ENCODE measurements at places on chromosomes 7 and 10.
A peak's percentile ranks its signal among the peaks of the same experiment; 100 is the strongest.

DNA sequence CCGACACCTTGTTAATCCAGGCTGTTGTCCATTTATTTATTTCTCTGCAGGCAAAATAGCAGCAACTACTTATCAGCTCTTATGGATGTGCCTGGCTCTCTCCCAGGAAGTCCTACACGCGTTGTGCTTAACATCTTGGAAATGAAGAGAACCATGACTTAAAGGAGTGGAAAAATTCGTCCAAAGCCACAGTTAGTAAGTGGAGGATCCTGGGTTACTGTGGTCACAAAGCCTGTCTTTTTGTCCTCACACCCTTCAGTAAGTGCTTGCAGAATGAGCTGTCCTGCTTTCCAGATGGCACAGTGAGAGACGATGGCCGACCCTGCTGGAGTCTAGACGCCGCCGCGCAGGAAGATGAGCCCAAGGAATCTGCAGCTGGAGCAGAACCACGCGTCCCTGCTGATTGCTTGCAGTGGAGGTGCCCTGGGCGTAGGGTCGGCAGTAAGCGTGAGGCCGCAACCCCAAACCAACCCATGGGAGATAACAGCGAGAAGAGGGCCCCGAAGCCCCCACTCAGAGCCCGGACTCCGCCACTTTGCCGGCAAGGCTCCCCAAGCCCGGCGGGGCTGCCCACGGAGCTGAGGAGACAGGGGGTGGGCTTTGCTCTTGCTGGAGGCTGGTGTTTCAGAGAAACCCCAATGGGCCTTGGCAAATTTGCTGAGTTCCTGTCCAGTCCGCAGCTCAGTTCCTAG lies 178.6 kb downstream of the CXCL12 start:
- no peak for DNase-seq

DNA sequence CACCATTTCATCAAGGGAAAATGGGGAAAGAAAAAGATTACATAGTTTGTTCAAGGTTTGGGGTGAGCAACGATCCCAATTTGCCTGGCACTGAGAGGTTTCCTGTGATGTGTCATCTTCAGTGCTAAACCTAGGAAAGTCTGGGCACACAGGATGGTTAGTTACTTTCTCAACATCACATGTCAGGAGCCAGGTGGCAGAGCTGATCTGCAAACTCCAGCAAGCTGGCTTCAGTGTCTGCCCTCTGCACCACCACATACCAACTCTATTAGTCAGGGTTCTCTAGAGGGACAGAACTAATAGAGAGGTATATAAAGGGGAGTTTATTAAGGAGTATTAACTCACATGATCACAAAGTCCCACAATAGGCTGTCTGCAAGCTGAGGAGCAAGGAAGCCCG lies 11.3 kb downstream of the ADAM12 start:
- DNase-seq: peak; percentile 29

- no peak for DNase-seq
Measured at GRCh38 chr7:142808802-142809583, 38.2 kb downstream of the PRSS2 start.

DNA sequence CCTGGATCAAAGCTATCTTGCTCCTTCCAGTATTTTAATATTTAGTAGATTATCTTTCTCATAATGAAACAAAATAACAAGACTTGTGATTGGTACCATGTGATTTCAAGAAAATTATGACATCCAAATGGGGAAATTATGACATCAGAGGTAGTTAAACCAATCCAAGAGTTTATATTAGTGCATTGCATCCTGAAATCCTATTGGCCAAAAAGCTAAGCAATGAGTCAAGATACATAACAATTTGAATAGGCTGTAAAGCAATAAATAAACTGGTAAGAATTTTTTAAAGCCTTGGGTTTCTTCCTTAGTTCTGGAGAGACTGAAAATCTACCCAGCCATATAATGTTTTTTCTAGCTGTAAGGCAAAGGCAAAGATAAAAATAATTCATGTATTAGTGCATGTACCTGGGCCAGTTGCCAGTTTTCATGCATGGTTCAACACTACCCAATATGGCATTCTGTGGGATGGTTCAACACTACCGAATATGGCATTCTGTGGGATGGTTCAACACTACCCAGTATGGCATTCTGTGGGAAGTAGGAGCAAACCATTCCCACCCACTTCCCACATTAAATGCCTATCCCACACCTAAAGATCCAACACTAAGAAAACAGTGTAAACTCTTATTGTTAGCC lies at the start of gene RNF148:
Gene RNF148 (minus strand): TSS at position 51 of the 639 bp plus-strand sequence. CDS start 172 bp downstream, outside the sequence.
- peak; percentile 41 for DNase-seq

DNA sequence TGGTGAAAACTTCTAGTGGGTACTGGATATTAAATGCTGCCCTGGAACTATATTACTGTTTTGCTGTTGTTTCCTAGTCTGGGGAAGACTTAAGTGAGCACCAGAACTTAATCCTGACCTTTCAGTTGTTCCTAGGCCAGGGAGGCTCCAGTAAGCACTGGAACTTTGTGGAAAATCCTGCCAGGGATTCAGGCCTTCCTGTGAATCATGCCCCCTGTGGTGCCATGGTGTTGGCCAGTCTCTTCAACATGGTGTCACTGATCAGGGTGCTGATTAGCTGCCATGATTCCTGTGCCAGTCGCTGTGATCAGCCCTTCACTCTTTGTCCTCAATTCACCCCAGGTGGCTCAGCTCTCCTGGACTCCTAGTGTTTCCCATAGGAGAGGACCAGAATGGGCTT lies 8.5 kb upstream of the AOAH start:
- no peak for DNase-seq

- DNase-seq: no peak
Measured at GRCh38 chr10:122659651-122660050, 40.0 kb downstream of the C10orf120 start.

DNA sequence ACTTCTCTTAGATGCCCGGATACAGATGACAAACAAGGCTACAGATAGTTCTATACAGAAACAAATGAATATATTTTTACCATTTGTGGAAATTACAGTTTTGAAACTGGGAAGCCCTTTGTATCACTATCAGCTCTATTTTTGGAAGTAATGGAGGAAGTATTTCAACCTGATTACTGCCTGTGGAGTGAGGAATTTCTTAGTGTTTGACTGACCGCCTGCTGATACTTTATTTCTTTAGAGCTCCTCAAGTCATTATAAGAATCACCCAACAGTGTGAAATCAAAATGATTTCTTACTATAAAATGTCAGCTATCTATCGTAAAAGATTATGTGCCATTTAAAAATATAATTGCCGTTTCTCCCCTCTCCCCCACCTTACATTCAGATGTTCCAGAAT lies 290.9 kb downstream of the SDK1 start:
- DNase-seq: no peak

- DNase-seq: no peak
Measured at GRCh38 chr10:131068760-131069159, 242.8 kb downstream of the TCERG1L start.

DNA sequence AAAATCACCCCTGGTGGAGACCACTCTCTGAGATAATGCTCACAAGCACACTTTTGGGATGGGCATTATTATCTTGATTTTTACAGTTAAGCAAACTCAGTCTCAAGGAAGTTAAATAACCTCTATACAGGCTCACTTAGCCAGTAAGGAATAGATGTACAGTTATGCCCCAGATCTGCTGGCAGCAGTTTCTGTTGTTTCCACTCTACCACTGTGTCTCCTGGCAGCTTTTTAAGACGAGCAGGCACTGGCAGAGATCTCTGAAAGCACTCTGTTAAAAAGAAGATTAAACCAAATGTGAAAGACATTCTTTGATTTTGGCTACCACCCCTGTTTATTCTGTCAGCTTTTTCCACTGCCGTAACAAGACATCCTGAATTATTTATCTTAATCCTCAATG lies 73.2 kb downstream of the SRI start:
- no peak for DNase-seq

DNA sequence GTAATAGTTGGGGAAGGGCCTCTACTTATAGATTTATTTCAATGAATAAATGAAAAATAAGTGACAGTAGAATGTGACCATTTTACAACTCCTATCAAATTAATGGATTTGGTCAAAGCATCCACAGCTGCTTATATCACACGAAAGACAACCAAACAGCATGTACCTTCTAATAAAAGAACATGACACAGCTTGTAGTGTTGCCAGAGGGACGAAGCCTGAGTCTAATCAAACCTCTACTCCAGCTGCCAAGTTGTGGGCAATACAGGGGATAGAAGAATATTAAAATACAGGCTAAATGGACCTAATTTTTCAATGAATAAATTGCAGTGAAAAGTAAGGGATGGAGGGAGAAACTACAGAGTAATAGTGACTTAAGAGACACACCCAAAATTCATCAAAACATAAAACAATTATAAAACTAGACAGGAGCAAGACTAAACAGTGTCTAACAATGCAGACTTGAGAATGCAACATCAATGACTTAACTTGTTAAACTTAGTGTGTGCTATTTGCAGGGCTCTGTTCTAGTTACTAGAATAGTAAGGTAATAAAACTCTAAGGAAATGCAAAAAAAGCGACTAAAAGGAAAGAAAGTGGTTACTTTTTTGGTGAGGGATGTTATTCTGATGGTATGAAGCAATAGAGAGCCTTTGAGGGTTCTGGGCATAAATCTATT lies 853.8 kb downstream of the GRM8 start:
- no peak for DNase-seq

GRCh38 chr7:45697576-45698136 lies 123.5 kb downstream of the ADCY1 start:
- DNase-seq: no peak

DNA sequence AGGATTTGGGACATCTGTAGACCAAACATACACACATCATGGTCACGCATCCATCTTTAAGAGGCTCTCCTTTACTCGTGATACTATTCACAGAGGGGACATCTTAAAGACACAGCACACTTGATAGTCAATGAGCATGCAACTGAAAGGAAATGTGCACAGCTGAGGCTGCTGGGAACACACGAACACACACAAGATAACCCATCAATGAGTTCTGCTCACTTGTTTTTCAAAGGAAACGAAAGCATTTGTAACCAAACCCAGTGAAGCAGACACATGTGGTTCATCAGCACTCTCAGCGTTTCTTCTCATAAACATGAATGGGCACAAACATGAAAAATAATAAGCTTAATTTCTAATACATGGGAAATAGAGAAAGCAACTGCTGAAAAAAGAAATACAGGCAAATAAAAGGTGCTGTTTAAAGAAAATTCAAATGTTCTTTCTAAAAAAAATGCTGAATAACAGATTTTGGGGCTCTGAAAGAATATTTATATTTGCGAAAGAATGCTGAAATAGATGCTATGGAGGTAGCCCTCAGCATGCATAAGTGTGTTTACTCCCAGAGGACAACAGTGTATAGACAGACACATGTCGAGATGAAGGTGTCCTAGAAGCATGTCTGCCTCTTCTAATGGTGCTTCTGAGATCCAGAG lies 59.7 kb upstream of the LAMB4 start:
- no peak for DNase-seq

GRCh38 chr7:126483972-126484371 lies 768.8 kb downstream of the GRM8 start:
- no peak for DNase-seq

GRCh38 chr10:6813306-6813705 lies 233.2 kb upstream of the PRKCQ start:
- DNase-seq: no peak

GRCh38 chr10:43255634-43256431 lies 11.0 kb downstream of the RASGEF1A start:
- DNase-seq: peak; percentile 33

DNA sequence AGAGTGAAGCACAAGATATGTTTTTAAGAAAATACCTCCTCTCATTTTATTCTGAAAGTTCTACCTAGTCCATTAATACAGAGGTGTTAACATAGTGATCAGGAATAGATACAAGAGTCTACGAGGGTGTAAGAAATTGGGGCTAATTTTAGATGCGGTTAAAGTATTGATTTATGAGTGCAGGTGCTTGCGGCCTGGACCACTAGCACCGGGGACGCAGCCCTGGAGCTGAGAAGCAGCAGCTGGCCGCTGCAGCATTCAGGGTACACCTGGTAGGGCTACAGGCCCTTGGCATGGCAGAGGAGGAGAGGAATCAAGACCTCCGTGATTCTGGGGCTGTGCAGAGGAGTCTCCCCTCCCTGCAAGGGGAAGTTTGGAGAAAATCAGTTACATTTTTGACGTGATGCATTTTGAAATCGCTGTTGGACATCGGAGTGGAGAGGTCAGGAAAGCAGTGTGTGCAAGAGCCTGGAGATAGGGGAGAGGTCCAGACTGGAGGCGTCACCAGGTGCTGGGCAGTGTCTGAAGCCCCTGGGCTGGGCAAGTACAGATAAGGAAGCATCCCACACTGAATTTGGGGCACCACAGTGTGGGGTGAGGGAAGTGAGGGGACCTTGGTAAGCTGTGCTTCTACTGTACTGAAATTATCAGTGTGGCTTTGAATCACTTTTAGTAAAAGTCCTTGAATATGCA lies 112.3 kb downstream of the VWC2 start:
- no peak for DNase-seq

GRCh38 chr7:107995184-107996071 lies 7.5 kb downstream of the LAMB1 start:
- DNase-seq: peak; percentile 80

DNA sequence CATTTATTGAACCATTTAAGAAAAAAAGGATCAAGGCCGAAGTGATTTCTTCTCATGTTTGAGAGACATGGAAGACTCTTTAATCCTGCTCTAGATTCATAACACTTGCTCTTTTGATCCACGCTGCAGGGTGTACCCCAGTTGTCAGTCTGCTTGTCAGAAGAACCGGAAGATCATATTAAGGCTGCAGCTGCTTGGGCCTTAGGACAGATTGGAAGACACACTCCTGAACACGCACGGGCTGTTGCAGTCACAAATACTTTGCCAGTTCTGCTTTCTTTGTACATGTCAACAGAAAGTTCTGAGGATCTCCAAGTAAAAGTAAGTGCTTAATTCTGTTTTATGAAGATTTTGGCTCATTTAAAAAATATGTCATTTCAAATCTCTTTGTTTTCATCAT lies 46.3 kb downstream of the SPAG6 start:
- DNase-seq: no peak

- peak; percentile 14 for DNase-seq
Measured at GRCh38 chr7:51069411-51070083, 247.1 kb downstream of the COBL start.

- peak; percentile 70 for DNase-seq
Measured at GRCh38 chr10:129048513-129048912, 418.5 kb upstream of the MGMT start.

- DNase-seq: no peak
Measured at GRCh38 chr7:10315881-10316280, 657.8 kb upstream of the PHF14 start.

DNA sequence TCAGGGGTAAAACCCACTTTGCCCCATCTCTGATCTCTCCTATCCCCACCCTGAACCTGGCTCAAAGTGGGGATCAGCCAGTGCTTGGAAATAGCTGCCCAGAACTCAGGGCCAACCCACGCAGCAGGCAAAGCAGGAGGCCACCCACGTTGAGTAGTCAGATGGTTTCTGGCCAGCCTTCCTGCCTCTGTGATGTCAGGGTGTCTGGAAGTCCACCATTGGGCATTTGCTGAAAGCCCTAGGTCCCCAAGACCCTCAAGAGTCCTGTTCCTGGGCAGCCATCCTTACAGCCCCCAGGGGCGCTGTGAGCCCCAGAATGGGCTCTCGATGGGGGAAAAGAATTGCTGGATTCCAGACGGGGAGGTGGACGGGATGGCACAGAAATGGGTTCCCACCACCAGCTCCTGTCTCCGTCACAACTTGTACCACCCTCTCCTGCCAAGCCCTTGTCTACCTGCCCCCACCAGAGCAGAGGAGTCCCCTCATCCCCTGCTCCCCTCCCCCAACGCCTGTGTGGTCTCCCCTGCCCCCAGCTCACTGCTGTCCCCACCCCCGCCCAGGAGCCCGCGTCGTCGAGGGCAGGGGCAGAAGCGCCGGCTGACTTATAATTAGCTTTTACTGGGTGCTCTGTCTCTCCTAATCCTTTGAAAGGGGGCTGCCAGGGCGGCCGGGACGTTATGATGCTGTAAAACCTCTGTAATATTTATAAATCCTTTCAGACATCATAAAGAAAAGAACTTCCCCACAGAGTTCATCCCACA lies 3.9 kb downstream of the MYL10 start:
- no peak for DNase-seq
